LoVo (cell line): ENCODE measurements at places on chromosomes 1 and 21.
A peak's percentile ranks its signal among the peaks of the same experiment; 100 is the strongest.

DNA sequence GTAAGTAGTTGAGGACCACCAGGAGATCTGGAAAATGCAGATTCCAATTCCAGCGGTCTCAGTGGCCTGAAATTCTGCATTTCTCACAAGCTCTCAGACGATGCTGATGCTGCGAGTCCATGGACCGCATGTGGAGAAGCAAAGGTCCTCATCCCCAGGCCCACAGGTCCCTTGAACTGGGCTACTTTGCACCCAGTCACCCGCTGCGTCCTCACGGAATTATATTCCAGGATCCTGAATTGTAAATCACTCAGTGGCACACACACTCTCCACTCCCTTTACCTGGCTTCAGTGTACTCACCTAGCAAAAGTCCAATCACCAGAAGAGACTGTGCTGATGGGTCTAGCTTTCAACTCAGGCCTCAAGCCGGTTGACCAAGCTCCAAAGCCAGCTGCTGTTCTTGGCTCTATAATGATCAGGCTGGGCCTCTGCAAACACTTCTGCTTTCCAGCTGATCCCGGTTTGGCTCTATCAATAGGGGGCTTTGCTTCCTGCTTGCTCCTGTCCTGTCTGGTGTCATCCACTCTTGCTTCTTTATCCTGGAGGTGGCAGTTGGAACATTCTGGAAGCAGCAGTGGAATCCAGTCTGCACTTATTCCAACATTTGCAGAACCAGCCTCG lies 904 bp upstream of the RPL22 start:
- no peak for DNase-seq

DNA sequence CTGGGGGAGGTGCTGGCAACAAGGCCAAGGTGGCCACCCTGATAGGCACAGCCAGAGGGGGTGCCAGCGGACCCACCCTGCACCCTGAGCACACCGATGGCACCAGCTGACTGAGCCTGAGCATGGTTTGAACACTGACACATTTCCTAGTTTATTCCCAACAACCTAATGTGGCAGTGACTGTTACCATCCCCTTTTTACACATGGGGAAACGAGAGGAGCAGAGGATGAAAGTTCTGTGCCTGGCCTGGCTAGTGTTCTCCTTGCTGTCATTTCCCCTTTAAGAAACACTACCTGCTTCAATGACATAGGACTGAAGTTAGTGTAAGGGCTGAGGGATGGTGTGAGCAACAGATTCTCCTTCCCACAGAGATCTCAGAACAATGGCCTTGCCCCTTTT lies 15.3 kb downstream of the CLDN14 start:
- DNase-seq: no peak

- DNase-seq: no peak
Measured at GRCh38 chr1:232542633-232543593, 87.0 kb downstream of the SIPA1L2 start.

GRCh38 chr1:40985875-40986274 lies 6.4 kb downstream of the CTPS1 start:
- DNase-seq: no peak

GRCh38 chr1:7808253-7808844 lies 24.3 kb downstream of the PER3 start:
- peak; percentile 11 for DNase-seq

- no peak for DNase-seq
Measured at GRCh38 chr1:226741009-226741408, 1.9 kb upstream of the ITPKB start.

- DNase-seq: peak; percentile 47
Measured at GRCh38 chr1:166479052-166479631, 312.3 kb upstream of the FAM78B start.

- peak; percentile 28 for DNase-seq
Measured at GRCh38 chr1:52706941-52707926, 9.1 kb upstream of the COA7 start.

- no peak for DNase-seq
Measured at GRCh38 chr1:107964336-107965109, 457 bp downstream of the VAV3 start.

GRCh38 chr1:11831945-11832725 lies 15.4 kb downstream of the NPPA start:
- DNase-seq: no peak

- DNase-seq: peak; percentile 6
Measured at GRCh38 chr1:90400131-90400530, 317.0 kb downstream of the BARHL2 start.

- DNase-seq: no peak
Measured at GRCh38 chr21:41741253-41742072, 25.4 kb downstream of the RIPK4 start.

- no peak for DNase-seq
Measured at GRCh38 chr1:17725811-17726582, 29.1 kb upstream of the ACTL8 start.

GRCh38 chr1:14367451-14367850 lies 231.0 kb upstream of the KAZN start:
- no peak for DNase-seq

GRCh38 chr1:9213956-9214355 lies 20.6 kb upstream of the H6PD start:
- DNase-seq: no peak

DNA sequence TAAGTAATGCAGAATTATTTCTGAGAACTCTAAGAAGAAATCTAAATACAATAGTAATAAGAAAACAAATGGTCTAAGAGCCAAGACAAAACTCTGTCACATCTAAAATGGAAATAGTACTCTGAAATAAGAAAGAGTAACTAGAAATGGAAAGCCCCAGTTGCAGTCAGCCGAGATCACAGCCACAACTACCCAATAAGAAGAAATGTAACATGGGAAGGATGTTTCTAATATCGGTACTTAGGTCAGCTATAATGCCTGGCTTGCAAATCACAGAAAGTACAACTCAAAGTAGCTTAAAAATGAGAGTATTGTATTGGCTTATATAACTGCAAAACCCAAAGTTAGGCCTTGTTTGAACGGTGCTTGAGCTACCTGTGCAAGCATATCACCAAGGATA lies 58.6 kb upstream of the USP25 start:
- no peak for DNase-seq

DNA sequence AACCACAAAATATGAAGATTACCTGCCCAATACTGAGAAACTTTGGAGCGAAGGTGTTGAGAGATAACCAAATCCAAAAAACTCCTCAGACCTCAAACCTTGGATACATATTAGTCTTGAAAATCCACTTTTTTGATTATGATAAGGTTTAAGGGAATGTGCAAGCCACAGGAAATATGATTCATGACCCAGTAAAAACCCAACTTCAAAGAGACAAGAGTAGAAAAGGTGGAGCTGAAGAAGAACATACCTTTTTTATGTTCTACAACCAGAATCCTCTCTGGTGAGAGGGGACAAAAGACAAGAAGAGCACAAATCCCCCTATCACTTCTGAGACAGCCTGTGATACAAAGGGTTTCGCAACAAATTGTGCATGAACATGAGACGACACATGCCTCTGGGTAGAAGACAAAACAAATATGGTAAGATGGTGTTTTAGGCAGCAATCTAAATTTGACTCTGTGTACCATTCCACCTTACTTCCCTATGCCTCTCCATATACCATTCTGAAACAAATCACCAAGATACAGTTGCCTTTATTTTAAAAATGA lies 37.3 kb downstream of the COL24A1 start:
- no peak for DNase-seq

GRCh38 chr1:37761416-37762095 lies 3.4 kb downstream of the EPHA10 start:
- DNase-seq: no peak

DNA sequence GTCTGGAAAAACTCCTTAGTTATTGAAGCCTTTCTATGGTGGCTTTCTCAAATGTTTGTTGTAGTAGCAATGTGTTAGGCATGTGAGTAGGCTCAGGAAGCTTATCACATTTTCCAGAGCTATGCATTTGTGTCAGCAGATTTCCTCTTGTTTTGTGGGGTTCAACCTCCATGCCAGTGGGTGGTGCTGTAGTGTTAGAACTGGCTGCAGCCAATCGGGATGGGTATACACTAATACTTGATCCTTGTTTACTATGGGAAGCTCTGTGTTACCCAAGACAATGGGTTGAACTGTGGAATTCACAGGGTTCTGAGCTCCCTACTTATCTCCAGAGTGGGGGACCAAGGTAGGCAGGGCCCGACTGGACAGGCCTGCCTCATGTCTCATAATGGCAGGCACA lies 348.5 kb upstream of the ADAMTS5 start:
- no peak for DNase-seq

- DNase-seq: no peak
Measured at GRCh38 chr1:100400404-100400803, 48.1 kb downstream of the CDC14A start.

GRCh38 chr1:20472860-20473711 lies 12.9 kb downstream of the CAMK2N1 start:
- no peak for DNase-seq

GRCh38 chr1:175128523-175128922 lies 60.9 kb downstream of the TNN start:
- DNase-seq: no peak

- DNase-seq: no peak
Measured at GRCh38 chr1:106571109-106571508, 485.4 kb upstream of the PRMT6 start.

GRCh38 chr21:27371115-27371974 lies 404.5 kb upstream of the ADAMTS5 start:
- no peak for DNase-seq

GRCh38 chr21:41763398-41763931 lies 3.4 kb downstream of the RIPK4 start:
- DNase-seq: no peak

- DNase-seq: no peak
Measured at GRCh38 chr1:98924977-98925376, 79.7 kb downstream of the PLPPR5 start.

DNA sequence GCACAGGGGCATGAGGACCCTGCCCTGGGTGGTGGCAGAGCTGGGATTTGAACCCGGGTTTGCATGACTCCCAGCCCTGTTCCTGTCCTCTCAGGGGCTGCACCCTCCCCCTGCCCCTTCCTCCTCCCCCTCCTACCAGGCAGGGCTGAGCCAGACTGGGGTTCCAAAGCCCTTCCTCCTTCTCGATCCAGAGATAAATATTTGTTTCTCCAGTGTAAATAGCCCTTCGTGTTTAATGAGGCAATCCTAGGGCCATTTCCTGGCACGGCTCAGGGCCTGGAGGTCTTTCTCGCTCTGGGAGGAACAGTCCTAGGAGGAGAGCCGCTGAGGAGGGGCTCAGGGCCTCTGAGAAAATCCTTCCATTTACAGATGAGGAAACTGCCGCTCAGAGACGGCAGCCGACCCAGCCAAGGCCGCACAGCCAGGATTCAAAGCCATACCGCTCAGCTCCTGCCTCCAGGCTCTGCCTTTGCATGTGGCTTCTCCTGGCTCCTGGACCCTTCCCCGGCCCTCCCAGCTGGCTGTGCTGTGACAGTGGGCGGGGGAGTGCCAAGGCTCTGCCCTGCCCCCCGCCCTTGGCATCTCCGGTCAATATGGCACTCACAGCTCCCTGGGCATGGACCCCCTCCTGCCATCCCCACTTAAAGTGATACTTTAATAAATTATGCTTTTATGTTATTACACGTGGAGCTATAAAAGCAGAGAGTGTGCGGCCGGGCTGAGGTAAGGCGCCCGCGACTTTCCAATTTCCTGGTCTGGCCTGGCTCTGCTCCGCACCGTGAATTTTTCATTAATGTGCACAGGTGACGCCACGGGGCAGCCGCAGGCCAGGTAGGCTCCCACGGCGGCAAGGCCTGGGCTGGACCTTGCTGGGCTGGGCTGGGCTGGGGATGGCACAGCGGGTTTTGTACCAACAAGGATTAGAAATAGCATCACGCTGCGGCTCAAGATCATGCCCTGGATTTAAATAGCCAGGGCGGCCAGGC lies 114.7 kb upstream of the WNT4 start:
- no peak for DNase-seq

GRCh38 chr1:22808676-22809483 lies 98.2 kb downstream of the EPHB2 start:
- no peak for DNase-seq

GRCh38 chr1:32703479-32704291 lies 1.1 kb upstream of the SYNC start:
- DNase-seq: no peak

DNA sequence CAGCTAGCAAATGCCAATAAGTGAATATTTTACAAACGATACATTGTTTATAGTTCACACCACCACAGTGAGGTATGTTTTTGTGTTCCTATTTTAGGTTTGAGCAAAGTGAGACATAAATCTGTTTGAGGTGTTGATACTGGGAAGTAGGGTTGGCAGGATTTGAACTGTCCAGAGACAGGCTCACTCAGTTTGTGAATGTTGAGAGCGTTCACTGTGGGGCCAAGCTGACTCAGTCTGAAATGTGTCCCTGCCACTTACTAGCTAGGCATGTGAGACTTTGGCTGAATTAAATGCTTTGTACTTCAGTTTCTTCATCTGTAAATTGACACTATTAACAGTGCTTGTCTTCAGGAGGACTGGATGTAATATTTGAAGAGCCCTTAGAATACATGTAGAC lies 35.1 kb downstream of the DIRAS3 start:
- no peak for DNase-seq

- DNase-seq: no peak
Measured at GRCh38 chr1:62232871-62233278, 38.2 kb downstream of the L1TD1 start.

- DNase-seq: no peak
Measured at GRCh38 chr1:98906361-98906760, 98.3 kb downstream of the PLPPR5 start.

- DNase-seq: no peak
Measured at GRCh38 chr1:234776256-234776875, 166.4 kb upstream of the IRF2BP2 start.
